ENCODE measurements at places on chromosomes 1 and 21.

- peak; percentile 40 for DNase-seq
These were observed 917 bp downstream of the STX12 start for GRCh38 chr1:27773826-27774445.

GRCh38 chr1:107934578-107934977 lies 30.4 kb downstream of the VAV3 start:
- peak; percentile 18 for DNase-seq

DNA sequence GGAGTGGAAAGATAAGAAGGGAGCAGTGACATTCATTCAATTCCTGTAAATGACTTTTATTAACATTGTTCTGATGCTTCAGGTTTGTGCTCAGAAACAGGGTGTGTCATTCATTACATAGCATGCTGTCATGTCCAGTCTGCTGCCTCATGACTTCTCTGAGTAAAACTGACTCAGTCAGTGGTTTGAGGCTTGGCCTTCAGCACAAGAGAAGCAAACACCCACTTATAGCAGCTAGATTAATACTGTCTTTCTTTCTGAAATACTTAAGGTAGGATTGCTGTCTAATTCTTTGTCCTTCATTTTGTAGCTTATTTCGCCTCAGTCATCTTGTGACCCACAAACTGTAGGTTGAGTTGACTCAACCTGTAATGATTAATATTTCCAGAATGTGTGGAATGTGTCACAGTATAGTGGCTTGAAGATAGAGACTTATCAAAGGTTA lies 32.9 kb downstream of the RASAL2 start:
- DNase-seq = peak; percentile 85

- no peak for DNase-seq
These were observed 7.1 kb downstream of the SLC37A1 start for GRCh38 chr21:42520628-42521253.

DNA sequence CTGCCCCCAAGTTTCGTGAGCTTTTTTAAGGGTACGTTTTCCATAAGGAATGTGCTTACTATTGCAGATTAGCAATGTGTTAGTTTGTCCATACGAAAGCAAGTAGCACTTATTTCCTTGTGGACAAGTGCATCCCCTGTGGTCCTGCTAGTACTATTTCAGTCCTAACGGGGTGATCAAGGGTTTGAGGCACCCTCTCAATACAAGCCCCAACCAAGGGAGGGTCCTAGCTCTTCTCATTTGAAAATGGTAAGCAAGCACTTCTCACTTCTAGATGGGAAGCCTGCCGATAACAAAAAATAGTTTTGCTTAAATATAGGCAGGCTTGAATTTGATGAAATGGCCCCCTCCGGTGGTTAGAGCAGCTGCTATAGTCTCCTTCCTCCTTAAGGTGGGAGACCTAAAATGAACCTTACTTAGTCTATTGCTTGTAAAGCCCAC lies 64.0 kb upstream of the HMCN1 start:
- peak; percentile 66 for DNase-seq
